Large intestine (tissue), 12 donors: ENCODE measurements at places on chromosomes 1 and 21. TPM values are rescaled to one million over a fixed set of nuclear protein-coding genes. Genes with fewer than 3 reads are reported as not detected.

The MAN1A2 gene
- polyA plus RNA-seq = 28.3 TPM

The GPR25 gene
- polyA plus RNA-seq = 0.16 TPM

The HSD17B7 gene
- 12.3 TPM for polyA plus RNA-seq

The GUCA2B gene
- polyA plus RNA-seq = 72.5 TPM

The CFAP298 gene
- 46.8 TPM for polyA plus RNA-seq

The MTARC2 gene
- polyA plus RNA-seq = 93.5 TPM

The NSL1 gene
- 34.6 TPM for polyA plus RNA-seq

The SMIM11 gene
- 11.8 TPM for polyA plus RNA-seq

The PLA2G2F gene
- not detected for polyA plus RNA-seq

The SPRR2F gene
- polyA plus RNA-seq = 1.3 TPM

The ZBTB37 gene
- 4.1 TPM for polyA plus RNA-seq

The CRNN gene
- not detected for polyA plus RNA-seq

The C1orf226 gene
- polyA plus RNA-seq = 17.1 TPM

The HMGCL gene
- polyA plus RNA-seq = 66.3 TPM

The WDR4 gene
- polyA plus RNA-seq = 12.7 TPM

The LGR6 gene
- 0.36 TPM for polyA plus RNA-seq

The CASP9 gene
- polyA plus RNA-seq = 18.8 TPM

The MAP3K21 gene
- polyA plus RNA-seq = 11.0 TPM

The LCA5L gene
- polyA plus RNA-seq = 2.0 TPM

The ARHGAP29 gene
- polyA plus RNA-seq = 10.7 TPM

- DNase-seq = no peak
These were observed 79.4 kb downstream of the SSBP3 start for GRCh38 chr1:54326543-54327385.

GRCh38 chr1:180540697-180541594, 17.8 kb upstream of the OVAAL start:
- no peak for DNase-seq

DNA sequence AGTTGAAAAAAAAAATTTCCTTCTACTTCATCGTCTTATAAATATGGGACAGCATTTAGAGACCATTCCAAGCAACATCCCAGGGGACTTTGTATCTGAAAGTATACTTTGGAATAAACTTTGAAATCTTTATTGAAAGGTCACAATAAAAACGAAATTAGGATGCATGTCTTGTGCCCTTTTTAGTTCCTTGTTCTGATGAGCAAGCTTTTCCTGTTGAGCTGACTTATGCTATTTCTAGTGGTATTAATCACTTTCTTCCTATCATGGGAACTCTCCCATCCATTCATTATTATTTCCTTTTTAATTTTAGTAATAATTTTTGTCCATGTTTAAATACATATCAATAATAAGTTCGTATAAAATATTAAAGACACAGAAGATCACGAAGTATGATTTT, 4.0 kb upstream of the GBP2 start:
- DNase-seq = no peak

GRCh38 chr21:29195981-29196669, 65.7 kb downstream of the MAP3K7CL start:
- peak; percentile 65 for DNase-seq

DNA sequence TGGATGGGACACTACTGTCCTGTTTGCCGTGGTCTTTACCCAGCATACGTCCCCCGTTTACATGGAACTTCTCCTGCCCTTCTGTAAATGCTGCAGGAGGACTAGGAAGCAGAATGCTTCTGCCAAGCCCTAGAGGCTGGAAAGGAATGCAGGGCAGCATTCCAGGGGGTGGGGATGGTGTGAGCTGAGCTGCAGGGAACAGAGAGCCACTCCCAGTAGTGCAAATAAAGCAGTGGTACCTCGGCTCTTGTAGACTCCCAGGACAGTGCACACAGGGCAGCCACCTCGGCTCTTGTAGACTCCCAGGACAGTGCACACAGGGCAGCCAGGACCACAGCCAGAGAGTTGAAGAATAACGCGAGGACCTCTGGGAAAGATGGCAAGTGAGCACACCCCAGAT, 35.4 kb downstream of the PTPRU start:
- peak; percentile 61 for DNase-seq

DNA sequence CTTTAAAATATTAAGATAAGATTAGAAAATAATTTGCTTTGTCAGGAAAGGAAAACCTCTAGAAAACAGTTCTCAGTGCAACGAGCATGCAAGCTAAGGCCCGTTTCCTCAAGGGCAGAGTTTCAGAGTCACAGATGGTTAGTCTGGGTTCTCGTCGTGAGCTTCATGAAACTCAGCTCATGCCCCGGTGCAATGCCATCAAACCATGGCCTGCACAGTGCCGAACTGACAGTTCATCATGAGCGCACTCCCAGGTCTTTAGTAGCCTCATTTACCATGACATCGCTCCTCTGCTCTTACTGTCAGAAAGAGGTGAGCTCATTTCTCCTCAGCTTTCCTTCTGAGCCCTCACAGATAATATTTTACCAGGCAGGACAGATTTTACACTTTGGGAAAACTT, 319.2 kb downstream of the NTNG1 start:
- no peak for DNase-seq

DNA sequence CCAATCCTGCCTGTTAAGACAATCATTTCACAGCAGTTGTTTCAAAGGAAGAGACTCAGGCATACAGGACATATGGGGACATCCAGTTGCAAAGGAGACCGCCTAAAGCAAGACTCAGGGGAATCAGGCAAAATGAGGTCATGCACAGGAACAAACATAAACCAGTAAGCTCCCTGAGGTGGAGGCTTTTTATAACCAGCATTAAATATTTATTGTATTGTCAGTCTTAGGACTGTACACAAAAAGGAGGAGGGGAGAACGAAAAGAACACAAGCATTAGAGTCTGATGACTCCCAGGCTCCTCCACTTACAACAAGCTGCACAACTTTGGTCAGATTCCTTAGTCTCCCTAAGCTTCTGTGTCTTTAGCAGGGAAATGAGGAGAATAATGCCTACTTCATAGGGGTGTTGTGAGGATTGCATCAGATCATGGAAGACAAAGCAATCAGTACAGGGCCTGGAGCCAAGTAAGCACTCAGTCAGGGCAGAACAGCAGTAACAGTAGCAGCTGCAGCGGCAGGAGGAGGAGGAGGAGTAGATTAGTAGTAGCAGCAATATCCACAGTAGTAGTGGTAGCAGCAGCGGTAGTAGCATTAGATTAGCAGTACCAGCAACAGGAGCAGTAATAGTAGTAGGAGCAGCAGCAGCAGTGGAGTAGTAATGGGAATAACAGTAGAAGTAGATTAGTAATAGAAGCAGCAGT, 54.2 kb upstream of the SPATA6 start:
- peak; percentile 44 for DNase-seq

DNA sequence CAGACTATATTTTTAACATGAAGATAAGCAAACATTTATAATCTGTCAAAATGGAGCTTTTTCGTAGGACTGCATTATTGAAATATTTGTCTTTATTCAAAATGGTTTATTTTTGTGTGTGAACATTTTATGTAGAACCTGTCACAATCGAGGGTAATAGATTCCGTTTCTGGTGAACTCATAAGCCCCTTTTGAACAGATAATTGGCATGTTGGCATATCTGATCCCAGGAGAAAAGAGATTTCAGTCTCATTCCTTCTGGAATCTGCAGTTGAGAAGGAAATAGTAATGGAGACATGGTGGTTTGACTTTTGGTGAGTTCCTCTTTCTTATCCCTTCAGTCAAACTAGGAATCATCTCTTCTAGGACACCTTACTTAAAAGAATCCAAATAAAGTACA, 427.9 kb upstream of the B3GALT2 start:
- no peak for DNase-seq

DNA sequence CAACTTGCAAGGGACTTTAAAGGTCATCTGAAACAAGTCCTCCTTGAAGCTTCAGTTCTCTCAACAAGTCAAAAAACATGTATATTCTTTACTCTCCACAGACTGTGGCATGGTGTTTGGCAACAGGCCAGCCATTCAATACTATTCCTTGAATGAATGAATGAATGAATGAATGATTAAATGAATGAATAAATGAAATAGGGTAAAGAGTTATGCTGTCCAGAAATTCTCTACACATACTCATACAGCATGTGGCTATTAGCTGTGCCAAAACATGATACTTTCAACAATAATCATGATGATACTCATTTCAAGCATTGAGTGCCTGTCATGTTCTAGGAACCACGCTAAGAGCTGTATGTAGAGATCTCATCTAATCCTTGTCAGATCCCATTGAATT, 356.1 kb downstream of the BARHL2 start:
- no peak for DNase-seq

DNA sequence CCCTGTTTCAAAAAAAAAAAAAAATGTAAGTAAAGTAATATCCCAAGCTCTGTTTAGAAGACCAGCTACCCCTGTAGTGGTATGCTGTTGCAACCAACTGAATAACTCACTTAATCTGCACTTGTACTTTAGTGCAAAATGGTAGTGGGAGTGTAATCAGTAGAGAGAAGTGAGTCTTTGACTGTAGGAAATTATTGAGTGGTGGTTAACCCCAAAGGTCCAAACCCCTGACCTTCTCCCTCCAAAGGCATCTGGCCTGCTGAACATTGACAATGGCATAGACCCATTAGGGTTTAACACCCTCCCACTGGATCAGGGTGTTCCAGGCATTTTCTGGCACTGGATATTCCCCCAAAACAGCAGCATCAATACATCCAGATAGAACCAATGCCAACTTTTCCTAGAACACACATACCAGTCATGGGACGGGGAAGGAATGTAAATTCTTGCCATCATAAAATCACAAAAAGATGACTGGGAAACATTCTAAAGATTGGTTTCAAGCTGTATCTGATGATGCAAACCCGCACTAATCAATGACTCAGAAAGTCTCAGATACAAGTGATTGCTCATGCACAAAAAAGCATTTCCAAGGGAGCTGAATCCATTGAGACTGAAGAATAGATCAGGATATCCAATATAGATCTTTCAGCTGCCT, 110.3 kb downstream of the MRPL39 start:
- DNase-seq = no peak

DNA sequence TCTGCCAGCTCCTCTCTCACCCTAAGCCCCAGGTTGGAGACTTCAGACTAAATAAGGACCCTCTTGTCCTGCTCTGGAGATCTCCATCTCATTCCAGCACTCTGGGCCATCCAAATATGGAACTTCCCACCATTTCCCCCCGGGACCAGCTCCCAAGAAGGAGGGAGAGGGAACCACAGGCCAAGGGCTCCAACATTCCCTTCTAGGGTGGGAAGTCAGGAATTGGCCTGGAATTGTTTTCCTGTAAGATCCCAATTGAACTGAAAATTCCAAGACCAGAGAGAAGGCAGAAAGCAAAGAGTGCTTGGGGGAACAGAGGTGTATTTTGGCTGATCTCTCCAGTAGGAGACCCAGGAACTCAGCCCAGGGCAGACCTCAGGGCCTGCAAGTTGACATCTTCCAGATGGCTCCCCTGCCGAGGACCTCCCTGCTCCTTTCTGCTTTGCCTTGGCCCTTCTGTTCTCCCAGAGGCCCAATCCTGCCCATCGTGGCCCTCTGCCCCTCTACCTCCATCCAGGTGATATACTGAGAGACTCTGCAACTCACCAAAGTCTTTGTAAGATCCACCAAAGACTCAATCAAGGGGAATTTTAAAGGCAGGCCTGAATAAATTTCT, 14.9 kb downstream of the CSRP1 start:
- no peak for DNase-seq

- DNase-seq = no peak
These were observed 891.1 kb downstream of the USP25 start for GRCh38 chr21:16620786-16621320.

- no peak for DNase-seq
These were observed 56.7 kb downstream of the MRPS6 start for GRCh38 chr21:34129901-34130715.

GRCh38 chr1:1073743-1074587, at the start of gene RNF223:
RNF223 (minus strand) TSS chr1:1074306; CDS start chr1:1072566, 1,740 bp downstream.
- peak; percentile 78 for DNase-seq

DNA sequence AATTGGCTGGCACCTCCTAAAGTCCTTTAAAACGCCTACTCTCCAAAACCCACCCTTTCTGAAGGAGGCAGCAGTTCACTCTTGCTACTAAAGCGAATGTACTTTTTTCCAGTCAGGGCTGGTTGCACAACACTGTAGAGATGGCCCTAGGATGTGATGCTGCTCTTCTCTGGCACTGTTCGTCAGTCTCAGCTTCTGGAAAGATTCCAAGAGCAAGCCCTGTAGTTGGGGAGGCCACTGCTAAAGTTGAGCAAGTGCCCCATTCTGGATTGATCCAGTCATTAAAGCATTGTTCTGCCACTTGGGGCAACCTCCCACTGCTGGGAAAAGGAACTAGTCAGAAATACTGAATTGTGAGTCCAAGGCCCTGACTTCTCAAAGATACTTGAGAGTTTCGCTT, 28.5 kb upstream of the KCNQ4 start:
- no peak for DNase-seq

- no peak for DNase-seq
These were observed 318.8 kb upstream of the DEPDC1 start for GRCh38 chr1:68815632-68816031.
